Activated CD8-positive, alpha-beta T cell treated with anti-CD3 and anti-CD28 coated beads for 36 hours (primary cell): ENCODE measurements at places on chromosomes 1 and 21. TPM values are rescaled to one million over a fixed set of nuclear protein-coding genes. Genes with fewer than 3 reads are reported as not detected.

The MCOLN2 gene
- 17.8 TPM for total RNA-seq

GRCh38 chr1:111481387-111482221 is 7.8 kb downstream of the C1orf162 start:
- DNase-seq: peak; percentile 77

DNA sequence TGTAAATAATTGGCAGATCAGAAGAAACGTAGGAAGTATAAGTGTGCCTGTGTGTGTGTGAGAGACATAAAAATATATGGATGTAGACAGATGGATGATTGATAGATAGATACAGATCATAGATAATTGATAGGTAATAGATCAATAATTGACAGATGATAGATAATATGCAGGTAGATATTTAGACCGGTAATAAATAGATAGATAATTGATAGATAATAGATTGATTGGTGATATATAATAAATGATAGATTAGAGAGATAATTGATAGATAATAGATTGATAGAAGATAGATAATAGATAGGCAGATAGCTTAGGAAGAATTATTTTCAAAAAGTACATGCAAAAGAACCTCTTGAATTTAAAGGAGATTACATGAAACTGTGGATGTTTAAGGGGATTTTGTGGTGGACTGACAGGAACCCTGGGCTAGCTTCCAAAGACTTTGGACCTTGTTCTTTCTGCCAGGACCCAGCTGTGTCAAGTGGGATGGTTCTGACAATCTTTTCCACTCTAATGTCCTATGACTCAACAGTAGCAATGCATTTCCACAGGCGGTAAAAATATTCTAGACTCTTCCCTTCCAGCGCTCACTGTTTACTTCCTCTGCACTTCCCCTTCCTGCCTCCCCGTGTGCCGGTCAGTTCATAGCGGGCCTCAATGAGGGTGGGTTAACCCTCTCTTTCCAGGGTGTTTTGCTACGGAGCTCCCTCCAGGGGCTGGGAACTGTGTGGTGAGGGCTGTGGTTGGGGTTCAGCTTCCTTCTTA is 39.4 kb downstream of the KCNJ15 start:
- DNase-seq: no peak

The PGBD5 gene
- total RNA-seq: not detected
